Effector CD4-positive, alpha-beta T cell (primary cell): ENCODE measurements at places on chromosomes 6 and 20.

DNA sequence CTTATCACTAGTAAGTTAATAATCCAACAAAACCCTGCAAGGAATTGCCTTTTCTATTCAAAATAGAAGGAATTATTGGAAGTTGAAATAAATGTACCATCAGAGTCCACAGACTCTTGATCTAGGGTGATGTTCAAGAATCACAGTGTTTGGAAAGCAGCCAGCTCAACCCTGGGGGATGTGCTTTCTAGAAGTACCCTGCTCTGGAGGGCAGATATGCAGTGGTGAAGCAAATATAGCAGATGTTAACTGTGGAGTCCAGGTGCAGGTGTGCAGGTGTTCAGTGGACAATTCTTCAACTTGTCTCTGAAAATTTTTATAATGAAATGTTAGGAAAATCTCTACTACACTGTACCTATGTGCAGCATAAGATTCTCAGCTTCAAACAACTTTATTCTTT lies 9.1 kb upstream of the INSM1 start:
- no peak for DNase-seq

DNA sequence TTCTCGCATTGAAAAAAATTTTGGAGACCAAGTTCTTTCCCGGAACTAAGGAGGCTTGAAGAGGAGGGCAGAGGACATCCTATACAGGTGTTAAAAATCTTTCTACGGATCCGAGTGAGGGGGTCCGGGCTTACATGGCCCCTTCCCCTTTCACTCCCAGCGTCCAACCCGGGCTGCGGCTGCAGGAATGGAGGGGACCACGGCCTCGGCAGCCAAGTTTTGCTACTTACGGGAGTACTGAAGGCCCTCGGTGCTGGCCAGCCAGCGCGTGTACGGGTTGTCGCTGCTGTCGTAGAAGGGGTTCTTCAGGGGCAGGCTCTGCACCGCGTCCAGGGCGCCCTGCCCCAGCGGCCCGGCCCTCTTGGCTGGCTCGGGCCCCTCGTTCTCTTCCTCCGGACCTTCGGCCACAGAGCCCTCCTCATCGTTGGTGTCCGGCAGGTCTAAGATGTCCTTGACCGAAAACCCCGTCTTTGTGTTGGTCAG lies 642 bp downstream of the NKX2-2 start:
- DNase-seq: no peak

DNA sequence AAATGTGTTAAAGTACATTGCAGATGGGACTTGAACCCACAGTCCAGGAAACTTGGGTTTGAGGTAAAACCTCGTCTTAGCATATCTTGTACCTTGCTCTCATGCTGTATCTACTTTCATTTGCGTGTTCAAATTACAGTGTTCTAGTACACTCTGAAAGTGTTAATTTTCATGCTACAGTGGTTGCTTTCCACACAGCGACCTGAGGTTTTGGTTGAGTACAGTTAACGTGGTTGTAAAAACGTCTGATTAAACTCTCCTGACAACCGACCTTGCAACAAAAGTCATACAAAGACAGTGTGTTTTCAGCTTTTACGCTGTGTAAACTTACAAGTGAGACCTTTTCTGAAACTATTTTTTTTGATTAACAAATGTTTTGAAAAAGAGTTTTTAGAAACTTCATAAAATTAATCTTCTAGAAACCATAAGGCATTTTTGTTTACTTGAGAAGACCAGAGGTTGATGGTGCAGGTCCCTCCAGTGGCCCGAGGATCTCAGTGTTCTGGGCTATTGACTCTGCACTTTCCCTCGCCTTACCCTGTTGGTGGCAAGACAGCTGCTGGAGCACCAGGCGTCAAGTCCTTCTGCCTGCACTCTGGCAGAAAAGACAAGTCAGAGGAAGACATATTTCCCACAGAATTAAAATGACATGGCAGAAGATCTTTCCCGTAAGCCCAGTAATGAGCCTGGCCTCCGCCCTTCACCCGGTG lies 334.0 kb downstream of the THBS2 start:
- no peak for DNase-seq

GRCh38 chr6:56959938-56960337 lies 5.0 kb downstream of the BEND6 start:
- DNase-seq: no peak

- DNase-seq: no peak
These were observed 15.6 kb downstream of the SNX5 start for GRCh38 chr20:17952692-17953684.

DNA sequence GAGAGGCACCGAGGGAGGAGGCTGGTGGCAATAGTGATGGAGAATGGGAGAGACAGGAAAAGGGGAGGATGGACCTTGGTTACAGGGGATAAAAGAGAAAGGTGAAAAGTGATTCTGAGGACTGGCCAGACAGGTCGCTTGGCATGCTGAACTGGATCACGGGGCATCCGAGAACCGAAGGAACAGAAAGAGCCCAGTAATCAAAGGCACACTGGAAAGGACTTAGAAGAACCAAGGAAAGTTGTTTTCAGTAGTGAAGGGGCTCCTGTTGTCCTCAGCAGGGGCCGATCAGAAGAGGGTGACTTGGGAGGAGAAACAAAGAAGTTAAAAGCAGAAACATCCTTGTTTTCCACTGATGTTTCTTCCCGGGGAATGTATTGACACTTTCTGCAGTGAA lies 18.9 kb downstream of the SYTL3 start:
- DNase-seq: no peak

DNA sequence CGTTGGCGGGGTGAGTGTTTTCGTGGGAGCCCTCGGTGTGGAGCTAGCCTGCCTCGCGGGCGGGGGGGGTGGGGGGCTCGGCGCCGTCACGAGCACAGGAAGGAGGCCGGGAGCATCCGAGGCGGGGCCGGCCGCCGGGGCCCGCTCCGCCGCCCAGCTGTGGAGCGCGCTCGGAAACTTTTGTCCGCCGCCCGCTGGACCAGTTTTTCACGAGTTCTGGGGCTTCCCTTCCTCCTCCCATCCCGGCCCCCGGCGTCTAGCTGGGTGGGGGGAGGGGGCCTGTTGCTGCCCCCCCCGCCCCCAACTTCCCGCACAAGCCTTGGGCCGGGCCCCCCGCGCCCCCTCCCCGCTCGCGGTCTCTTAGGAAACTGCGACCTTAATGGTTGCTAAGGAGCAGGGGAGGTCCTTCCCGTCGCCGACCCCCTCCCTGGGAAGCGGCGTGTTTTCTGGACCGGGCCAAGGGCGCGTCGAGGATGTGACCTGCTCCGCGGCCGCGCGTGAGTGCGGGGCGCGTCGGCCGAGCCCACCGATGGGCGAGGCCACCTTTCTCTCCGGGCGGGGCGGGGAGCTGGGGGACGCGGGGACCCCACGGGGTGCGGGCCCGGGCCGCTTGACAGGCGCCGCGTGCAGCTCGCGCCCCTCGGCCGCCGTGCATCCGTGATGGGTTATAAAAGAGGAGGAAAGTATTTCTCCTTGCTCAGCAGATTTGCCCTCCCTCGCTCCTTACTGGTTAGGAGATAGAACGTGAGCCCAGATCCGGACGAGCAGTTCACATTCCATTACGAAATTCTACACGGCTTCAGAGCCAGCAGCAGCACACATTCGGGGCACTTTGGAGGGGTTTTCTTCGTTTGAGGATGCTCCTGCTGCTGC lies 1.4 kb downstream of the RREB1 start:
- peak; percentile 28 for DNase-seq
